ENCODE measurements at places on chromosomes 13 and 19.
A peak's percentile ranks its signal among the peaks of the same experiment; 100 is the strongest.

- peak; percentile 82 for DNase-seq
These were observed 59.1 kb downstream of the CEBPG start for GRCh38 chr19:33432446-33433170.

GRCh38 chr19:2547721-2548120, 71.8 kb downstream of the GADD45B start:
- no peak for DNase-seq

DNA sequence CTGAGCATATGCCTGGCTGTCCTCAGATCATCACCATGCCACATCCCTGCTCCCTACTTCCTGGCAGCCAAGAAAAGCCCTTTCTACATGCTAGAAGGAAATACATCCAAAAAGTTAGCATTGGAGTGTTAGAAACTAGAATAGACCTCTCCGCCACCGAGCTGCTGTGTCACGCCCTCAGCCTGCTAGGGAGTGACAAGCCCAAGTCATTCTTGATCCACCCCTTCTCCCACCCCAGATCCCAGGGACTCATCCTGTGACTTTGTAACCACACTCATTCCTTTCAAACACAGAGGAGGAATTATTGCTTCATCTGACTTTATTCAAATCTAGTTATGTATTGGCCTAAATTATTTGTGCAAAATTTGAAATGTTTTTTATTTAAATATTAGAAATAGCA, 45.3 kb downstream of the POLR1D start:
- no peak for DNase-seq

DNA sequence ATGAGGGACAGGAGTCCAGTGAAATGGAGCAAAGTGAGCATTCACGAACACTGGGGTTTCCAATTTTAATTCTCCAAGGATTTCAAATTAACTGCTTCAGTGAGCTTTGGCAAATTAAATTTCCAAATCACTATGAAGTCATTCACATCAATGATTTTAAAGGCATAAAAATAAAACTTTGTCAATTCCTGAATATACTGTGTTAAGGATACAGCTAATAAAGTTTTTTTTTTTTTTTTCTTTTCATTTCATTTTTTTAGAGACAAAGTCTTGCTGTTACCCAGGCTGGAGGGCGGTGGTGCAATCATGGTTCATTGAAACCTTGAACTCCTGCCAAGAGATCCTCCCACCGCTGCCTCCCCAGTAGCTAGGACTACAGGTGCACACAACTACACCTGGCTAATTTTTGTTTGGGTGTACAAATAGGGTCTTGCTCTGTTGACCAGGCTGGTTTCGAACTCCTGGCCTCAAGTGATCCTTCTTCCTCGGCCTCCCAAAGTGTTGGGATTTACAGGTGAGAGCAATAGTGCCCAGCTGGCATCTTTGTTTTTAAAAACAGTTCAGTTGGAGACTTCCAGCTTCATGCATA, 21.9 kb downstream of the RBM26 start:
- DNase-seq: no peak

DNA sequence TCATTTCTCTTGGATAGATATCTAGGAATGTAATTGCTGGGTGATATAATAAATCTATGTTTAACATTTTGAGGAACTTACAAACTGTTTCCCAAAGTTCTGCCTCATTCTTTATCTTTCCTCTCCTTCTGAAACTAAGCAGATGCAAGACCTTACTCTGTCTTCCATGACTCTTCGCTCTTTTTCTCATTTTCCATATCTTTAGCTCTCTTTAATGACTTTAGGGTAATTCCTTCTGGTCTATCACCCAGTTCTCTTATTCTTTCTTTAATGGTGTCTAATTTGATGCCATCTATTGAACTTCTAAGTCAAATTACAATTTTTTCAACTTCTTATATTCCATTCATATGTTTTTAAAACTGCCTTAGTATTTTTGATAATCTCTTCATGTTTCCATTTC, 316.6 kb downstream of the POU4F1 start:
- no peak for DNase-seq

GRCh38 chr13:71874458-71874857, 7.5 kb upstream of the DACH1 start:
- DNase-seq: no peak

GRCh38 chr19:289651-290371, 1.4 kb downstream of the PLPP2 start:
- DNase-seq: peak; percentile 77

- DNase-seq: no peak
These were observed 259.0 kb downstream of the NALCN start for GRCh38 chr13:101157261-101157660.

- DNase-seq: no peak
These were observed 152.8 kb downstream of the CYSLTR2 start for GRCh38 chr13:48806522-48806921.

- no peak for DNase-seq
These were observed 43.6 kb upstream of the MTIF3 start for GRCh38 chr13:27493981-27494380.

- no peak for DNase-seq
These were observed 7.8 kb downstream of the ZNF350 start for GRCh38 chr19:51978882-51979281.

- no peak for DNase-seq
These were observed 434.7 kb downstream of the FOXO1 start for GRCh38 chr13:40231751-40232150.

DNA sequence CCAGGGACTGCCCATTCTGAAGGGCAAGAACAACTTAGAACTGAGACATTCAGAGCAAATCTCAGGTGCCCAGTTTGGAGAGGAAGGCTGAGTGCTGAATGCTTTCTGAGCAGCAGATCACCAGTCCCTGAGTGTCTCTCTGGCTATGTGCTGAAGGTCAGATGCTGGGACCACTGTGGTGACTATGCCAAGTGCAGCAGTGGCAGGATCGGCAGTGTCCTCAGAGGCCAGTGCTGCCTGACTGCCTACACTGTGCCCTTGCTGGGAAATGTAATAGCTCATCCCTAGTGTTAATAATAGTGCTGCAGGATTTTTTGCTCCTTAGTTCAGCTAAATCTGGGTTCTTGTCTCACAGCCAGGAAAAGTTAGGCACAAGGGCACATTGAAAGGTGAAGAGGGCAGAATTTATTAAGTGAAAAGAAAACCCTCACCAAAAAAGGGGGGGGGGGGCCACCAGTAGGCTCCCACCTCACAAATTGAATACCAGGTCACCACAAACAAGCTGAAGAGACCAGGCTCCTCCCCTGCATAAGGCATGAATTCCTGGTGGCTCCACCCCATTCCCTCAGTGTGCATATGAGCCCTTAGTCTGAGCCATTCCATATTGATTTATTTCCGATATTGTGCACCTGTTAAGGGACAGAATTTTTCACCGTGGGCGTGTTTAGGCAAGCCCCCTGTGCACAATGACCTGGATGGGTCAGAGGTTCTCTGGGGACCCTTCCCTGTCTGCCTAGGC, 18.5 kb downstream of the RFXAP start:
- no peak for DNase-seq

DNA sequence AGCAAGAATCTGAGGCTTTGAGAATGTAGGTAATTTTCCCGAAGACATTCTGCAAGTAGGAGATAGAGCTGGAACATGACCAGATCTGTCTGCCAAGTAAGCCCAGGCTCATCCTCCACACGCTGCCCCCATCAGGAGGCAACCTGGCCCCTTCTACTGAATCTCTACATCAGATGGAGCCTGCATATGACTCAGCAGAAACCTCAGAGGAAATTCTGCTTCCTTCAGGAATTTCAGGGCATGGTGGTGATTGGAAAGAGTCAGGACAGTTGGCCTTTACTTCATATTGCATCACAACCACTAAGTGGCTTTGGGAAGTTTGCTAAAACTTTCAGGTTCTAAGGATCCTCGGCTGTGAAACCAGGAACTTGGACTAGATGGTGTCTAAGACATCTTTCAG, 85.2 kb downstream of the LRRC63 start:
- DNase-seq: no peak

GRCh38 chr13:100269837-100270236, 180.9 kb downstream of the PCCA start:
- no peak for DNase-seq

GRCh38 chr13:69094485-69094884, 1013.1 kb upstream of the ATXN8OS start:
- no peak for DNase-seq

- DNase-seq: no peak
These were observed 835.0 kb upstream of the PCDH20 start for GRCh38 chr13:62250501-62251201.

Measured in NCI-H526 (cell line).